Fibroblast of the aortic adventitia (primary cell): ENCODE measurements at places on chromosomes 7 and 10. TPM values are rescaled to one million over a fixed set of nuclear protein-coding genes. Genes with fewer than 3 reads are reported as not detected.

GRCh38 chr7:129804890-129805719 is 147.7 kb downstream of the UBE2H start:
- no peak for DNase-seq

The NEUROG3 gene
- not detected in 2 replicates for total RNA-seq

The CHAT gene
- total RNA-seq: not detected in 2 replicates

GRCh38 chr7:28488061-28488791 is 75.9 kb downstream of the CREB5 start:
- DNase-seq: no peak

DNA sequence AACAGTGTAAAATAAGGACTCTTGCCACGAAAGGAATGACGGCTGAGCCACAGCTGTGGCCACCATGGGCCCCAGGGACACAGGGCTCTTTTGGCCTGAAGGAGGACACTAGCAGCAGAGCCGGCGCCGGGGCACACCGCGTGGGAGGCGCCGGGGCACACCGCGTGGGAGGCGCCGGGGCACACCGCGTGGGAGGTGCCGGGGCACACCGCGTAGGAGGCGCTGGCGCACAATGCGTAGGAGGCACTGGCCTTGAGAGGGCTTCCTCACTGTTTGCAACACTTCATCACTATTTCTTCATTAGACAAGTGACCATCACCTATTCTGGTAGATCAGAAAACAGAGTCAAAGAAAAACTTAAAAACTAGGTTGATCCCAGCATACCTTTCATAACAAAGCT is 23.4 kb downstream of the ESYT2 start:
- no peak for DNase-seq

DNA sequence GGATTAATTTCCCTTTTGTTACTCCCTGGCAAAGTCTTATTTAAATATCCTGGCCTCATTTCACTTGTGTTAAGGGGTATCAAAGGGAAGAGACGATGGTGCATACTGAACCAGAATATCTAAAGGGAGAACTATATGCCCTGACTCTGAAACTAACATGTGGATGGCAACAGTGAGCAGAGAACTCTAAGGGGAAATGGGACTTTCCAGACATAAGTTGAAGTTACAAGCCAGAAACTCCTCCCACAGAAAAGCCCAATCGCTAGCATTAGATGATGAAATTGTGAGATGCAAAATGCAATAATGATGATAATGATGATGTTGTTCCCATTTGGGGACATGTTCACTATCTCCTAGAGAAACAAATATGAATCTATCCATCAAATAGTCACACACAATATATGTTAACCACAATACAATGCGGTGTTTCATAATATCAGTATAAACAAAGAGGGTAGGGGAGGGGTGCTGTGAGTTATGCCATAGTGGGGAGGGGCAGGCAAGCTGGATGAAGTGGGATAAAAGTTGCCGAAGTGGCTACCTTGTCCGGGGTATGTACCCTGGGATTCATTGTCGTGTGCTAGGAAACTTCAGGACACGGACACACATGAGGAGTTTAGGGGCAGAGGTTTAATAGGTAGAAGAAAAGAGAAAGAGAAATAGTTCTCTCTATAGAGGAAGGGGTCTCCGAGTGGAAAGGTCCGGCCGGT is 37.1 kb downstream of the TMEM229A start:
- DNase-seq: peak; percentile 1

The CALCR gene
- not detected in 2 replicates for total RNA-seq

The PRSS1 gene
- not detected in 2 replicates for total RNA-seq

DNA sequence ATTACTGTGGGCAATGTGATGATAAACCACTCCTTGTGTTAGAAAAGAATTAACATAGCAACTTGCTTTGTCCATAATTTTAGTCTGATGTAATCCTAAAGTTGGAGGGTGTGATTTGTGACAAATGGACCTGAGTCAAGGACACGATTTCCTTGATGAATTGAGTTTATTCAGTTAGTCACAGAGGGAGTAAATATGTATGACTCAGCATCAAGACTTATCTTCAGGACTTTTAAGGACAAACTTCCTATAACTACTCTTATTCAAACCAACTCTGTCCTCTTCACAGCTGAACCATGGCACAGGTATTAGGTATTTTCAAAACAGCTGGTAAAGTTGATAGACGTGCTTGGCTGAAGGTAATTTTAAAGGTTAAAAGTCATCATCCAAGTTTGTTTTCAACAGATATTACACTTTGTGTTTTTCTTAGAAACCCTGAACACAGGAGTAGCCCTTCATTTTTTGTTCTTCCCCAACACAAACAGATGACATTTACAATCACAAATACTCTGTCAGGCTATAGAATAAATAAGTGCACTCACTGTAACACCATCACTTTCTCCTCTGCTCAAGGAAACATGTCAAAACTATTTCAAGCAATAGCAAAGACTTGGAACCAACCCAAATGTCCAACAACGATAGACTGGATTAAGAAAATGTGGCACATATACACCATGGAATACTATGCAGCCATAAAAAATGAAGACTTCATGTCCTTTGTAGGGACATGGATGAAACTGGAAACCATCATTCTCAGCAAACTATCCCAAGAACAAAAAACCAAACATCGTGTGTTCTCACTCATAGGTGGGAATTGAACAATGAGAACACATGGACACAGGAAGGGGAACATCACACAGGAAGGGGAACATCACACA is 54.5 kb downstream of the COA1 start:
- DNase-seq: peak; percentile 79

DNA sequence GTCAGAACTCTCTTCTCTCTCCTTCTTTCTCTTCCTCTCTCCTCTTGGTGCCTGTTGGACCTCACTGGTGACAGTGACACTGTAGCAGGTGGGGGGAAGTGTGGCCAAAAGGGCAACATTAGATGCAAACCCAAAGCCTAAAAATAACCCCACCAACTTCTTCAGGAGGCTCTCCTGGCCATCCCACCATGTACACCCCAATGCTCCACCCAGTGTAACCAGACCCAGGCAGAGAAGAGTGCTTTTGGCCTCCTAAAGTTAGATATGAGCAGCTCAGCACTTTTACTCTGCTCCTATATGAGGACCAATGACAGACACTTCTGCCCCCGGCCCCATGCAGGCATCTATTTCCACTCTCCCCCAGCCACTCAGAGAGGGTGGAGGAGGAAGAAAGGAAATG is 5.5 kb downstream of the MYOZ1 start:
- DNase-seq: no peak

GRCh38 chr7:101667920-101668319 is 38.8 kb upstream of the MYL10 start:
- no peak for DNase-seq

GRCh38 chr7:4958477-4959301 is at the start of gene MMD2:
Gene MMD2, minus strand, starts transcription at chr7:4959187. Its CDS starts 170 bp downstream, at chr7:4959017.
- DNase-seq: no peak

The POU6F2 gene
- not detected in 2 replicates for total RNA-seq

The AEBP1 gene
- total RNA-seq: 168 and 234 TPM in 2 replicates

GRCh38 chr10:48748573-48748972 is 63.9 kb downstream of the WDFY4 start:
- no peak for DNase-seq

GRCh38 chr10:126889421-126889820 is 15.8 kb upstream of the DOCK1 start:
- DNase-seq: no peak

- no peak for DNase-seq
Observed at GRCh38 chr7:14666913-14667312, 235.6 kb downstream of the DGKB start.

GRCh38 chr10:3312403-3312940 is 139.9 kb upstream of the PITRM1 start:
- DNase-seq: no peak

The MMP21 gene
- 0.09 TPM in 1 of 2 replicates, not detected in the other for total RNA-seq

DNA sequence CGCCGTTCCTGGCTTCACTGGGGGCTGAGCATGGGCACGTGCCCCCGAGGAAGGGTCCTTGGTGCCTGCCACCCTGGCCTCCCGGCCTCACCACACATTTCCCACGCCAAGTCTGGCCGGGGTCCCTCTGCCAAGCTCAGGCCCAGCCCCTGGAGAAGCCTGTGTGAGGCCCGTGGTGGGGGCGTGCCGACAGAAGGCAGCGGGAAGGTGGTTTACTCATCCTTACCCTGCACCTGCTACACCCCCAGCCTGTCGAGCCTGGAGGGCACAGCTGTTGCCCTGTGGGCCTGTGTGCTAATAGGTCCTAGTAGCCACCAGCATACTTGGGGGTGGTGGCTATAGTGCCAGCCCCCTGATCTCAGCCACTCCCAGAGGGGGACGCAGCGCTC is 46.7 kb downstream of the NKX6-2 start:
- no peak for DNase-seq

DNA sequence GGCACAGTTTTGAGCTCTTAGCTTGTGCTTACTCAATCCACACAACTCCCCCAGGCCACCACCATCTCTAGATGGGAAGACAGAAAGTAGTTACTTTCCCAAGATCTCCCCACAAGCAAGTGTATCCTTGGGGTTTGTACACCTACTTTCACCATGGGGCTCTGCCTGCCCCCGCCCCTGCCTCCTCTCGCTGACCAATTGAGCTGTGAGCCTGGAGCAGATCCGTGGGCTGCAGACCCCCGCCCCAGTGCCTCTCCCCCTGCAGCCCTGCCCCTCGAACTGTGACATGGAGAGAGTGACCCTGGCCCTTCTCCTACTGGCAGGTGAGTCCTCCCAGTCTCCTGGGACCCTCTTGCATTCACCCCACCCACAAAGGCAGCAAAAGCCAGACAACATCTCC is 2.0 kb downstream of the FXYD4 start:
- no peak for DNase-seq

DNA sequence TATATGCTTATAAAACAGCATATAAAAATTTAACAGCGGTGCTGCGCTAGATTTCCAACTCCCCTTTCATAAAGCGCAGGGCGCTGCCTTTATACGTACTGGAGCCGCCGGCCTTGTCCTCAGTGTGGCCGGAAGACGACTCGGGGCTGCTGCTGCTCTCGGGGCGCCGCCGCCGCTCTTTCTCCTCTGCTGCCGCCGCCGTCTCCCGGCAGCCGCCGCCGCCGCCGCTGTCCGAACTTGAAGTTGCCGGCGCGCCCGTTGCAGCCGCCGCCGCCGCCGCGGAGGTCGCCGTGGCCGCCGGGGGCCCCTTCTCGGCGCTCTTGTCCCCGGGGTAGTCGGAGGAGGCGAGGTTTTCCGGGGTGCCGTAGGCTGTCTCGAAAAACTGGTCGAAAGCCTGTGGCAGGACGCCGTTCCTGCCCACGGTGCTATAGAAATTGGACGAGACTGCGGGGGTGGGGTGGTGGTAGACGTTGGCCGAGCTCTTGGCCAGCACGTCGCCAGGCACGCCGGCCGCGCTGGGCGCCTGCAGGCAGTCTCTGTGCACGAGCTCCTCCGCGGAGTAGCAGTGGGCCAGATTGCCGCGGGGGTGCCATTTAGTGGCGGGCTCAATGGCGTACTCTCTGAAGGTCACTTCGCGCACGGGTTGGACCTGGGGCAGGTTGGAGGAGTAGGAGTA is 557 bp downstream of the HOXA11 start:
- no peak for DNase-seq

The C7orf25 gene
- 10.8 and 11.3 TPM in 2 replicates for total RNA-seq

DNA sequence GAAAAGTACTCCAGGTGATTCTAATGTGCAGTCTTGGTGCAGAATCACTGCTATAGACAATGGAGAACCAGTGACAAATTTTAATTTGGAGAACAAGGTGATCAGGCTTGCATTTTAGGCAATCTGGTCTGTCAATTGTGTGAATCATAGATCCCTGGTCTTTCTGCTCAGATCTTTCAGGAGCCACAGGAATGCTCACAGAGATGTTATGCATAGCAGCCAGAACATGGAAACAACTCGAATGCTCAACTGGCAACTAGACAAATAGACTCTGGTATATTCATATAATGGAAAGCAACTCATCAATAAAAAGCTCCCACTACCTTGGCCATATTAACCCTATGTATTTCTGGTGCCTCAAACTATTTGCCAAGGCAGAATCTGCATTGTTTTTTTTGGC is 209.1 kb downstream of the PHF14 start:
- DNase-seq: peak; percentile 39

DNA sequence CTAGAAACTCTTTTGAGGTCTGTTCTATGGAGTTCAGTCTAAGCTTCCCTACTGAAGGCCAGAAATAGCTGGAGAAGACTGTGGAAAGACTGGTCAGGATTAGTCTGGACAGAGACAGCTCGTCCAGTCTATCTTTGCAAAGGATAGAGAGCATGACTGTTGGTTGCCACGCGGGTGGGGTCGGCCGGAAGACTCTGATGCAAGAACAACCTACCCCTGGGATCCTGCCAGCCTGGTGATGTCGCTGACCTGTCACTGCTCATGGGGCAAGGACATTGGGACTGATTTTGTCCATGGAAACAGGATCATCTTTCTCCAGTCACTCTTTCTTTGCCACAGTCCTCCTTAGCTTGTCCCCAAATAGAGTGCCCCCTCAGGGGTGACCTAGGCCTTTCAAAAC is 337.6 kb upstream of the NPSR1 start:
- DNase-seq: no peak

- DNase-seq: no peak
Observed at GRCh38 chr7:71682181-71682580, 550.2 kb downstream of the GALNT17 start.

DNA sequence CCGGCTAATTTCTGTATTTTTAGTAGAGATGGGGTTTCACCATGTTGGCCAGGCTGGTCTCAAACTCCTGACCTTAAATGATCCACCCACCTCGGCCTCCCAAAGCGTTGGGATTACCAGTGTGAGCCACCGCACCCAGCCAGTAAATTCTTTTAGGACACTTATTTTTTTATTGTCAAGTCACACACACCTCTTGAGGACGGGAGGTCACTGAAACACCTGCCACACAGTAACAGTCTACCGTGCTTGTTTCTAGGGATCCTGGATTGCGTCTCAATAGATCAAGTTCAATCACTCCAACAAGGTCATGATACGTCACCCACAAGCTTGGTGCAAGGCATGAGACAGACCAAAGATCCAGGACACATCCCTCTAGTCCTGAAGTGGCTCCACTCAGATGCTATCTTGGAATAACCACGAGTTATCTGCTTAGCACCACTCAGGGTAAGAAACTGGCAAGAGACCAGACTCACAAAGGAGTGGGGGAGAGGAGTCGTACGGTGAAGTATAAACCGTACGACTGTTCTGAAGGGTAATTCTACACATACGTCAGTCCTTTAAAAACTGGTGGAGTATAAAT is 58.9 kb upstream of the NCAPG2 start:
- DNase-seq: no peak

GRCh38 chr7:128443831-128444600 is 11.7 kb upstream of the HILPDA start:
- no peak for DNase-seq

DNA sequence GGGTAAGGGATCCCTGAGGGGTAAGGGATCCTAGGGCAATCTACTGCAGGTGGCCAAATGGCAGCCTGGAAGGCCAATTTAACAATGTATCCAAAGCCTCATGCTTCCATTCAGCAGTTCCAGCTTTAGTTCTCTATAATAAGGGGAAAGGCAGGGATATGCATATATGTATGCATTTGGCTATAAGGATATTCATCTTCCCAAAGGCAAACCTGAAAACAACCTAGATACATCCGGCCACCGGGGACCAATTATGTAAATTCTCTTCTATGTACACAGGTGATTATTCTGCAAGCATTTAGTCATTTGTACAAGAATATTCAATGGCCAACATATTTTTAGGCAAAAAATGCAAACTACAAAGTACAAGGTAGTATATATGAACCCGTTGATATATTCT is 26.7 kb downstream of the PSAP start:
- no peak for DNase-seq

- no peak for DNase-seq
Observed at GRCh38 chr7:158555034-158555520, 32.5 kb downstream of the PTPRN2 start.

The CDC14C gene
- total RNA-seq: not detected in 2 replicates

The OR2A7 gene
- 0.81 and 0.98 TPM in 2 replicates for total RNA-seq
